ENCODE measurements at places on chromosomes 2 and 18.
A peak's percentile ranks its signal among the peaks of the same experiment; 100 is the strongest.

DNA sequence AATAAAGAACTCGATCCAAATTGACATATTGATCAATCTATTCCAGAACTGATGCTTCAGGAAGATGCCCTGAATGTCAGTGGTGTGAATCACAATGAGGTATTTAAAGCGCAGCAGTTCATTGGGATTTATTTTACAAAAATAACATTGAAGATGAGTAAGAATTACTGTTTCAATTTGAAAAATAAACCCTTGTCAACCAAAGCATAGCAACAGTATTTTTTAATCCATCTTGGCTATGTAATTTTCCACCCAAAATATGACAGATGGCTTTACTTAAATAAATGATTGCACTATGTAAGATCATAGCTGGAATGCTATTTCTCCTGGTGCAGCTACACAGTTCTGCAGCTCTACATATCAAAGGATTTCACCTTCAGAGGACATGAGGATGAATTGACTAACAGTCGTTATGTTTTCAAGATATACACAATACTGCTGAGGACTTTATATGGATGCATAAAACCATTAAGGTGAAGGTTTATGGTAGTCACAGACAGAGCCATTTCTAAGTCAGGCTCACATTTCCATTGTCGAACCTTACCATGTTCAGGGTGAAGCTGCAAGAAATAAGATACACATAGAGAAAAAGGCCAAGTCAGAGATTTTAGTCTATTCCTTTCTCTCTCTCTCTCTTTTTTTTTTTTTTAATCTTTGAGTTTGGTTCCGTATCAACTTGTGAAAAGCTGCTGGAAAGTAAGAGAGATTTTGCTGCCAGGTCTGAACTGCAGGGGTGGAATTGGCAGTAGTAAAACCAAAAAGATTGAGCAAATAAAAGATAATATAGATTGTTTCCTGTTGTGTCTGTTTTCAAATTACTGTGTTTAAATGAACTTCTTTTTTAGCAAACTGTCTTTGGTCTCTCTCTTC is 398.0 kb upstream of the CDH20 start:
- peak; percentile 71 for DNase-seq

DNA sequence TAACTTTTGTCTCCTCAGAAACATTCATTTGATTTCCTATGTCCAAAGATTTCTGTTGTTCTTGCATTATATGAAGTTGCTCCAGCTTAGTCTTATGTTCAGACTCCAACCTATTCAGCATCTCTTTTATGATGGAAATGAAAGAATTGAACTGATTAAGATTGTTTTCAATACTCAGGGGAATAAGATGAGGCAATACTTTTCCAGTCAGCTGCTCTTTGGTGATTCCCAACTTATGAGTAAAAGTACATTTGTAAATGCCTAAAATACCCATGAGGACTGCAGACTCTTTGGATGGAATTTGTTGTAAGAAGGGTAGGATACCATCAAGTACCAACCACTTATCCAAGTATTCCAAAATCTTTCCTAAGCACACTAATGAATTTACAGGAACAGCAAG is 39.8 kb downstream of the TRAK2 start:
- DNase-seq = no peak

DNA sequence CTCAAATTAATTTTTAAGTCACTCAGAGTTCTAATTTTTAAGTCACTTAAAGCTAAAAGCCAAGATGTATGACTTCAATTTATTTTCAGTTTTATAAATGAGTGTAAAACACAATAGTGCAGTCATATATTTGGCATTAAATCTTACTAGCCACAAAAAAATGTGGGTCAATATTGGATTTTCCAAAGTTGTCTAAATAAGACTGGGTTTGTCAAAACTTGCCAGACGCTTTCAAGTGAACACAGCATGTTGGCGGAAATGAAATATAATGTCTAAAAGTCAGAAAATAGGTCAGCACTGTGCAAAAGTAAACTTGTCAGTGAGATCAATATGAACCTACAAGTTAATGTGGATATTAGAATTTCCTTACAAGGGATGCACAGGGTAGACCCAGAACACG is 128.9 kb downstream of the FIGN start:
- DNase-seq = no peak

GRCh38 chr2:41955316-41956043 is 92.3 kb upstream of the PKDCC start:
- no peak for DNase-seq

GRCh38 chr2:47043142-47043890 is 111.8 kb downstream of the STPG4 start:
- DNase-seq = peak; percentile 77

- no peak for DNase-seq
These were observed 13.4 kb upstream of the ARHGEF4 start for GRCh38 chr2:130823171-130823885.

DNA sequence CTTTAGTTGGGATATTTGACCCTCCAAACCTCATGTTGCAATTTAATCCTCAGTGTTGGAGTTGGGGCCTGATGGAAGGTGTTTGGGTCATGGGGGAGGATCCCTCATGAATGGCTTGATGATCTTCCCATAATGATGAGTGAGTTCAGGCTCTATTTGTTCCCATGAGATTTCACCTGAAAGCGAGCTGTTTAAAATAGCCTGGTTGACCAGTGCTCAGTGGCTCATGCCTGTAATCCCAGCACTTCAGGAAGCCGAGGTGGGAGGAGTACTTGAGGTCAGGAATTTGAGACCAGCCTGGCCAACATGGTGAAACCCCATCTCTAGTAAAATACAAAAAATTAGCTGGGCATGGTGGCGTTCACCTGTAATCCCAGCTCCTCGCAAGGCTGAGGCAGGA is 14.9 kb upstream of the PSME4 start:
- DNase-seq = no peak

DNA sequence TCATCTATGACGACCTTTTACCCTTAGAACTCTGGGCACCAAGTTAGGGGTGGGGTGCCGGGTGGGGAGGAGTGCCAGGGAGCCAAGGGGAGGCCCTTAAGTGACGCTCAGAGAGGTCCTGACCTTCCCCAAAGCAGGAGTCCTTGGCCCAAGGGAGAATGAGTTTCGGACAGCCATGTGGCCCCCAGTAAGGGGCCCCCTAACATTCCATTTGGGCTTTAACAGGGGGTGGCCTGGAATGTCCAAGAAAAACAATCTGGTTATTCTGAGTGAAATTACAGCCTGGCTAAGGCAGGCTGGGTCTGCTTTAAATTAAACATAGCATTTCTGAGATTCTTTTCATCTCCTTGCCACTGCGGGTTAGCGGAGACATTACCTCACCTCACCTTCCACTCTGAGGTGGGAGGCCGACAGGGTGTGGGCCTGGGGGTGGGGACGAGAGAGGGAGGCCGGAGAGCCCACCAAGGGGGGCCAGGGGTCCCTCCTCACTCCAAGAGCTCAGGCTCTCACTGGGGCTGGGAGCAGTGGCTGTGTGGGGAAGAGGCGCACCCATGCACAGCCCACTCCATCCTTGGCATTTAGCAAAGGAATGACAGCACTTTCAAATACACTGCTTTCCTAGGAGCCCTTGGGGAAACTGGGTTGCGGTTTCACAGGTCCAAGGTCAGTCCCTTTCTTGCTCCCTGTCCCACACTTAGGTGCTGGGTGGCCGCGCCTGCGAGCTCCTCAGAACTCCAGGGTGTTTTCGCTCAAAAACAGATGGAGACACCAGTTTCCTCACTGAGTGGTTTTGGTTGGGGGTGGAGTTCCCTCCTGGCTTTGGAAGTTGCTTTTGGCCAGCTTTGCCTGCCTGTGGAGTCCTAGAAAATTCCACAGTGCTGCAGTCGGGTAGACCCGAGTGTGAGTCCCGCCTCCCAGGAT is 107.4 kb downstream of the POLR1A start:
- DNase-seq = peak; percentile 25

DNA sequence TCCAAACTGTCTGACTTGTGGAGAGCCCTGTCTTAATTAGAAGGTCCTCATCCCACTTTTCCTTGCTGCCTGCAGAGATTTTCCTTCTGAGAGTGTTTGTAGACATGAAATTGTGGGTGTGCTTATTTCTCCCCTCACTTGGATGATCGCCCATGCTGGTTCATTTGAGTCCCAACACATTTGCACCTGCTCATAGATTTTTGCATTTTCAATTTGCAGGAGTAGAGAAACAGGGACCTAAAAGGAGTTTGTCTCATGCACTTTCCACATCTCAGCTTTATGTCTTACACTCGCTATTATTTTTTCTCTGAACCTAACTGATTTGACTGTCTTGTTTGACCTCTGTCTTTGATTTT is 33.2 kb upstream of the FHL2 start:
- DNase-seq = no peak

DNA sequence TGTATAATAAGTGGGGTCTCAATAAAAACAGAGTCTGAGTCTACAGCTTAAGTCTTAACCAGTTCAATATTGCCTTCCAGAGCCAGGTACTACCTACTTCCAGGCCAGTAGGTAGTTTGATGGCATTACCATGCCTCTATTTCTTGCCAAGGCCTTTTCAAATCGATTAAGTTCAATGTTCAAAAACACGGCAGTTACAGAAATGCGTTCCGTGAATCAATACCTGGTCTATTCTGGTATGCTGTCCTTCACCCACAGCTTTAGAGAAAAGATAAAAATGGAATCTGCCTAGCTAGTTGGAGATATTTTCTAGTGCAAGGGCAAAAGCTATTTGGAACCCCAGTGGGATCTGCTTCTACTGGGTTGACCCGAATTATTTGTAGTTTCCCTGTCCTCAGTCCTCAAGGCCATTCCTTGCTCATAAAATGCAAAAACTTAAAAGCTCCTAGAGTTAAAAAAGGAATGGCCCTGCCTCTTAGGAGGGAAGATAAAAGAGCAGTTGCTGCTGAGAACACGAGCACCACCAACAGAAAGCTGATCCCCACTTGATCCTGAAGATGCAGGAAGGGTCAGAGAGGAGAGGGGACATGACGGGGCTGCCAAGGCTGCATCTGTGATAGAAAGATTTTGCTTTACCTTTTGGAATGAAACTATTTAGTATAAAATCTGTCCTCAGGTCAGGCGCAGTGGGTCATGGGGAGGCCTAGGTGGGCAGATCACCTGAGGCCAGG is 109.6 kb upstream of the SCG2 start:
- no peak for DNase-seq

DNA sequence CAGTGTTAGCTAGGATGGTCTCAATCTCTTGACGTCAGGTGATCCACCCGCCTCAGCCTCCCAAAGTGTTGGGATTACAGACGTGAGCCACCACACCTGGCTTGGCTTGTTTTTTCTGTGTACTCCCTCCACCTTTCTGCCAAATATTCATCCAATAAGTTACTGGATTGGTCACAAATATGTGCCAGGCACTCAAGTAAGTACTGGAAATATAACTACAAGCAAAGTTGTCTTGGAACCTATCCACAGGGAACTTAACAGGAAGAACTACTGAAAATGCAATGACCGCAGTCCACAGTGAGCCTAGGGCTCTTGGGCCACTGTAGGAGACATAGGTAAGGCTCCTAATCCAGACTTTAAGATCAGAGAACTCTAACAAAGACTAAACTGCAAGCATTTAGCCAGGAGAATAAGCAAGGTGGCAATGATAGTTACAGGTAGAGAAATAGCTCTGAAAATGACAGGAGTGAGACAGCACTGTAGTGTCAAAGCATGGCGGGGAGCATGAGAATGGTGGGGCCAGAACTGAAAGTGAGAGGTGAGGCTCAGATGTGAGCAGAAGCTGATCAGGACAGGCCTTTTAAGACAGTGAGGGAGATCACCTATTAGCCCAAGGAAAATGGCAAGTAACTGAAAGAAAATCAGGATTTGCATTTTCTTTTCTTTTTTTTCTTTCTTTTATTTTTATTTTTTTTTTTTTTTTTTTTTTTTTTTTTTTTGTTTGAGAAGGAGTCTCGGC is 252.1 kb downstream of the RBM43 start:
- no peak for DNase-seq

- no peak for DNase-seq
These were observed 8.1 kb upstream of the SOS1 start for GRCh38 chr2:39128919-39129391.

- no peak for DNase-seq
These were observed 409.8 kb downstream of the ZNF521 start for GRCh38 chr18:24942144-24942543.

- DNase-seq = no peak
These were observed 59.9 kb upstream of the DNER start for GRCh38 chr2:229774237-229774636.

- DNase-seq = no peak
These were observed 156.8 kb downstream of the STK39 start for GRCh38 chr2:168090366-168091135.

DNA sequence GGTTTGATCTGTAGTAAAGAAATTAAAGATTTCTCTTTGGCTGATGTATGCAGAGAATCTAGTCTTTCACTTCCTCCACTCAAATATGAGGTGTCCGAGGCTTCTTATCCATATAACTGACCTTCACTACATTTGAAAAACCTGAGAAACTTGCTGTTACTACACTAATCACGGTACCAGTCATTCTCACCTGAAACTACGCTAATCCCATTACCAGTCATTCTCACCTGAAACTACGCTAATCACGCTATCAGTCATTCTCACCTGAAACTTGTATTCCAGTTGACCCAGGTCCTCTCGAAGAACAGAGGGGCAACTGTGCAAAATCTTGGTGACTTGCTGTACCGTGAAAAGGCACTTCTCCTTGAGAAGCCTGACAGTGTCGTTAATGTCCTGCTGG is 5.1 kb downstream of the MTERF4 start:
- no peak for DNase-seq

DNA sequence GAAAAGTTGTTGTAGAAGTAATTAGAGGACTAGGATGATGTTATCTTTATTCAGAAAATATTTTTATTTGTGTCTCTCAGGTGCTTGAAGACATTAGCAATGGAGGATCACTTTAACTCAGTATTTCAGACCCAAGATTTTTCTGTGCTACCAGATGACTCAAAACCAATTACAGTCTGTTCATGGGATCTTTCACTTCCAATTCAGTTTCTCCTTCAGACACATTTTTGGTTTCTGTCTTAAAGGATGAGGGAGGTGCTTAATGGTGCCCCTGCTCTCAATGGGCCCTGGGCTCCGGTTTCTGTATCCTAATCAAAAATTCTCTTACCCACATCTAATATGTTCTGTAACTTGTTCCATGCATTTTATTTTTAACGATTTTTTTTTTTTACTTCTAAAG is 53.7 kb upstream of the HDAC4 start:
- no peak for DNase-seq

DNA sequence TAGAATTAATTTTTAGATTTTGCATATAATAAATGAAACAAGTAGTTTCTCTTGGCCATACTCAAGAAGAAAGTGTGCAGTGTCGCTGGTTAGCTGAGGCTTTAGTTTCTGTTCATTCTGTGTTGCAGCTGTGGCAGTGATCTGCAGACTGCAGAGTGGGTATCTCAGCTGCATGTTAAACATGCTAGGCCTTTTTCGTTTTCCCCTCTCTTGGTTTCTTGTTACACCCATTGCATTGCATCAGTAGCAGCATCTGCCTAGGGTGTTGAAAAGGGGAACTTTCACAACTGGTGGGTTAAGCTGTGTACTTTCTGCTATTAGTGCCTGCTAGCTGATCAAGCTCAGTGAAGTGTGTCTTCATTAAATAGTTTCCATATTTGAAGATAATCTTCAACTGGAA is 51.3 kb downstream of the ACSL3 start:
- no peak for DNase-seq
